ENCODE measurements at places on chromosomes 1 and 21.
A peak's percentile ranks its signal among the peaks of the same experiment; 100 is the strongest.

GRCh38 chr1:53981220-53981619 lies 35.1 kb downstream of the LRRC42 start:
- no peak for DNase-seq

- DNase-seq, result no peak
Observed at GRCh38 chr21:14099570-14099969, 111.2 kb downstream of the LIPI start.

DNA sequence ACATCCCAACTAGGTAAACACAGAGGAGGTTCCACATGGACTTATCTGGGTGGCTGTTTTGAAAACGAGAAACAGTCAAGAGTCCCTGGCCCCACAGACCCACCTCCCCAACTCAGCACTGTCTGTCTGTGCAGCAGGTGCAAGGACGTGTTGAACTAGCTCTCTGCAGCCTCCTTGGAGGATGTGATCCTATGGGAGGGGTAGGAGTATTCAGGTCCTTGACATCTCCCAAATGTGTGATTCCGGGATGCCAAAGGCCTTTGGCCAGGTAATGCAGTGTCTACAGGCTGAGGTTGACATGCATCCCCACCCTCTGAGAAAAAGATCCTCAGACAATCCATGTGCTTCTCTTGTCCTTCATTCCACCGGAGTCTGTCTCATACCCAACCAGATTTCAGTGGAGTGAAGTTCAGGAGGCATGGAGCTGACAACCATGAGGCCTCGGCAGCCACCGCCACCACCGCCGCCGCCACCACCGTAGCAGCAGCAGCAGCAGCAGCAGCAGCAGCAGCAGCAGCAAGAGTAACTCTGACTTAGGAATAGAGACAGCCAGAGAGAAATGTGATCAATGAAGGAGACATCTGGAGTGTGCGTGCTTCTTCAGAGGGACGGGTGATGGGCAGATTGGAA lies 151.6 kb upstream of the CAMK1G start:
- no peak for DNase-seq

GRCh38 chr1:106889583-106889982 lies 166.9 kb upstream of the PRMT6 start:
- DNase-seq, result no peak

GRCh38 chr1:234018816-234019215 lies 114.3 kb downstream of the SLC35F3 start:
- no peak for DNase-seq

GRCh38 chr1:23370330-23370708 lies 683 bp upstream of the ZNF436 start:
- no peak for DNase-seq

DNA sequence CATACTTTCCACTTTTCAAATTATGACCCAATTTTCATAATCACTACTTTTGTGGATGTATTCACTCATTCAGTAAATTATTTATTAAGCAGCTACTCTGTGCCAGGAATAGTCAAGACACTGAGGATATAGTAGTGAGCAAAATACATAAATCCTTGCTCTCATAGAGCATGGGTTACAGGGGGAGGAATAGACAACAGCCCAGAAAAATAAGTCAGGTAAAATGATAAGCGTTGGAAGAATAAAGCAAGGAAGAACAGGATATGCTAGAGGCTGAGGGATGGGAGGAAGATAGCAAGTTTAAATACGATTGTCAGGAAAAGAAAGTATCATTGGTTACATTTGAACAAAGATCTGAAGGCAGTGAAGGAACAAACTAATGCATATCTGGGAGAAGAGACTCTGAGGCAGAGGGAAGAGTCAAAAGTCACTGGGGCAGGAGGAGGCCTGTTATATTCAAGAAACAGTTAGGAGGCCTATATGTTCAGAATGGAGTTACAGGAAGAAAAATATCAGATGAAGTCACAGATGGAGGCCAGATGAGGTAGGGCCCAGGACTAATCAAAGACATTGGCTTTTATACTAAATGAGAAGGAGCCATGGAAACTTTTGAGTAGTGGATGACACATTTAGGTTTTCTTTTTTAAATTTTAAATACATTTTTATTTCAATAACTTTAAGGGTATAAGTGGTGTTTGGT lies 42.9 kb downstream of the SEC22B start:
- no peak for DNase-seq

GRCh38 chr1:230818367-230818766 lies 50.0 kb downstream of the C1orf198 start:
- DNase-seq, result no peak

- DNase-seq, result no peak
Observed at GRCh38 chr1:245327842-245328241, 173.1 kb downstream of the KIF26B start.

- DNase-seq, result peak; percentile 65
Observed at GRCh38 chr1:218488986-218489385, 143.8 kb downstream of the TGFB2 start.

DNA sequence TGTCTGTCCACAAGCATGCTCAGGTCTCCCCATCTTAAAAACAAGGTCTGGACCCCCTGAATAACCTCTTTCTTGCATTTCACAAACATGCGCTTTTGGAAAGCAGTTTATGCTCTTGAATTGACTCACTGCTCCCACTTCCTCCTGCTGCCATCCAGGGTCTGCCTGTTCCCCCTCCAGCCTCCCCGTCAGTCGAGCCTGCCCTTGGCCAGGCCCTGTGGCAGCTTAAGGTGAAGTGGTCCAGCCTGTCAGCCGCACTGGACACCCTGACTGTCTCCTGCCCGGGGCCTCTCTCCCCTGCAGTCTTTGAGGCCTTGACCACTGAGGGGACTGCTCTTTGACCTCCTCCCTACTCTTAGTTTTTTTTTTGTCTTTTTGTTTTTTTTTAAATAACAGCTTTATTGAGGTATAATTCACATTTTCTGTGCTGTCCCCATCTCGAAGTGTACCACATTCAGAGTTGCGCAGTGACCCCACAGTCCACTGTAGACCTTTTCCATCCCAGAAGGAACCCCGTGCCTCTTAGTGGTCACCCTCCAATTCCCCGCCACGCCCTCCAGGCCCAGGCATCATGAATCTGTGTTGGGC lies 18.3 kb downstream of the GPR137B start:
- no peak for DNase-seq

- DNase-seq, result peak; percentile 26
Observed at GRCh38 chr1:18132022-18132710, 24.6 kb downstream of the IGSF21 start.

- DNase-seq, result no peak
Observed at GRCh38 chr21:32298148-32298559, 501 bp upstream of the MRAP start.

DNA sequence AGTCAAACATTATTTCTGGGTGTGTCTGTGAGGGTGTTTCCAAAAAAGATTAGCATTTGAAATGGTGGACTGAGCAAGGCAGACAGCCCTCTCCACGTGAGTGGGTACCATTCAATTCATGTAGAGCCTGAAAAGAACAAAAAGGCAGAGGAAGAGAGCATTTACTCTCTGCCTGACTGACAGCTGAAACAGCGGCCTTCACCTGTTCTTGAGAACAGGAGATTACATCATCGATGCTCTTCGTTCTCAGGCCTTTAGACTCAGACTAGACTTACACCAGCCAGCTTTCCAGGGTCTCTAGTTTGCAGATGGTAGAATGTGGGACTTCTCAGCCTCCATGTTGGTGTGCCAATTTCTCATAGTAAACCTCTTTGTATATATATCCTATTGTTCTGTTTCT lies 302.3 kb downstream of the BACH1 start:
- DNase-seq, result no peak
